ENCODE measurements at places on chromosomes 5 and 9. TPM values are rescaled to one million over a fixed set of nuclear protein-coding genes. Genes with fewer than 3 reads are reported as not detected.

GRCh38 chr5:103120607-103121200, 603 bp downstream of the PPIP5K2 start:
- peak overlapping the region; percentile 99 for H3K27ac ChIP-seq
- peak; percentile 21 for DNase-seq
- H3K27me3 ChIP-seq, result no peaks in the 10 kb centered on the region
- peaks cover 43% of the 10 kb centered on the region for H3K4me1 ChIP-seq
- peak overlapping the region; percentile 88 for H3K4me3 ChIP-seq
- H3K36me3 ChIP-seq, result peaks cover 6% of the 10 kb centered on the region

GRCh38 chr5:142531977-142532780, 153.7 kb downstream of the FGF1 start:
- H3K4me1 ChIP-seq, result peaks cover 16% of the 10 kb centered on the region
- DNase-seq, result no peak
- H3K27me3 ChIP-seq, result no peaks in the 10 kb centered on the region
- H3K4me3 ChIP-seq, result no peak overlapping the region
- H3K36me3 ChIP-seq, result no peaks in the 10 kb centered on the region
- no peak overlapping the region for H3K27ac ChIP-seq

DNA sequence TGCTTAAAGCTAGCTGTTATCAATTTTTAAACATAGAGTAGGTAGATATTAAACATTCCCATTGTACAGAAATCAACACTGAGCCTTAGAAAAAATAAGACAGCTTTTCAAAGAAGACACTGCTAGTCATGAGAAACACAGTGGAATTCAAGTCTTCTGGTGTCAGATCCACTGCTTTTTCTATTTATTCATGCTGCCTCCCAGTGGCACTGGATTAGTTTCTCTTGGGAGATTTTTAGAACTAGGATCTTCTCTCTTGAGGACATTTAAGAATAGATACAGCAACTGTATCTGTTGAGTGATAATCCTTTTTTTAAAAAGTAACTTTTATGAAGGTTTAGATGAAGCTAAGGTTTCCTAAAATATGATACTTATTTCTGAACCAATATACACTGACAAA, 1635.4 kb upstream of the C9orf72 start:
- no peak for DNase-seq
- H3K27ac ChIP-seq, result no peak overlapping the region
- H3K27me3 ChIP-seq, result peaks cover 24% of the 10 kb centered on the region
- no peak overlapping the region for H3K4me3 ChIP-seq

GRCh38 chr5:96868603-96869371, 7.5 kb upstream of the ERAP2 start:
- H3K36me3 ChIP-seq, result no peaks in the 10 kb centered on the region
- H3K27me3 ChIP-seq, result no peaks in the 10 kb centered on the region
- no peak overlapping the region for H3K4me3 ChIP-seq
- H3K27ac ChIP-seq, result no peak overlapping the region
- DNase-seq, result no peak
- H3K4me1 ChIP-seq, result peaks cover 50% of the 10 kb centered on the region

DNA sequence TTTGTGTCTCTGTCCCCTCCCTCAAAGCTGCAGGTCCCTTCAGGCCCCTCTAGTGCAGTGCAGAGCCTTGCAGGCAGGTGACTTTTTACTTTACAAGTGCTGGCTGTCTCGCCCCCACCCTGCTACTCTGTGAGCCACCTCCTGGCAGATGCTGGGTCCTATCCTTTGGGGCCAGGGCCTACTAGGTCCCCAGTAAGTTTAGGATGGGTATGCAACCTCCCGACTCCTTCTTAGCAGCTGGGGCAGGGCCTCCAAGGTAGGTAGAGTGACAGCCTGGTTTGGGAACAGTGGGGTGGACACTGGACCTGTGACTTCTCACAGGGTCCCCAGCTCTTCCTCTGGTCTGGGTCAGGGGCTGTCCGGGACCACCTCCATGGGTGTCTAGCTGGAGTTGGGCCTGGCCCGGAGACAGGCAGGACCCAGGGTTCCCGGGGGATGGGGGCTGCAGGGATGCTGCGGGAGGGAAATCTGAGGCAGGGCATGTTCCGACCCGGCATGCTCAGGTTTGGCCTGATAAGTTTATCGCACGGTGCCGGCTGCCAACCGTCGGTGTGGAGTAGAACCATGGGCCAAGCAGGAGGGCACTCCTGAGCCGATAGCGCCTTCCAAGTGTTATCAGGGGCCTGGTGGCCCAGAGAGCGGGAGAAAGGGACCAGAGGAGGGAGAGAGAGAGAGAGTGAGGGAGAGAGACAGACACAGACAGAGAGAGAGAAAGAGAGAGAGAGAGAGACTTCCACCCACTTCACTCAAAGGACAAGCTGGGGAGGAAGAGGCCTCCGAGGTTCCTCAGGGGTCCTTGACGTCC, 20.5 kb downstream of the GFI1B start:
- peaks cover 4% of the 10 kb centered on the region for H3K4me1 ChIP-seq
- H3K27ac ChIP-seq, result no peak overlapping the region
- H3K36me3 ChIP-seq, result no peaks in the 10 kb centered on the region
- H3K4me3 ChIP-seq, result no peak overlapping the region
- peaks cover 47% of the 10 kb centered on the region for H3K27me3 ChIP-seq

- no peak for DNase-seq
- no peaks in the 10 kb centered on the region for H3K4me1 ChIP-seq
- peaks cover 90% of the 10 kb centered on the region for H3K36me3 ChIP-seq
- no peak overlapping the region for H3K27ac ChIP-seq
- no peaks in the 10 kb centered on the region for H3K27me3 ChIP-seq
Measured at GRCh38 chr9:35060548-35061207, 11.7 kb downstream of the VCP start.

- DNase-seq, result no peak
- peaks cover 44% of the 10 kb centered on the region for H3K4me1 ChIP-seq
- H3K27ac ChIP-seq, result no peak overlapping the region
- no peaks in the 10 kb centered on the region for H3K27me3 ChIP-seq
- H3K36me3 ChIP-seq, result peaks cover 2% of the 10 kb centered on the region
- no peak overlapping the region for H3K4me3 ChIP-seq
Measured at GRCh38 chr9:77952635-77953328, 78.8 kb downstream of the GNAQ start.

GRCh38 chr9:125687163-125687863, 19.7 kb downstream of the MAPKAP1 start:
- H3K4me1 ChIP-seq, result peaks cover 17% of the 10 kb centered on the region
- H3K36me3 ChIP-seq, result peaks cover 7% of the 10 kb centered on the region
- DNase-seq, result no peak
- no peaks in the 10 kb centered on the region for H3K27me3 ChIP-seq

The PCDHA9 gene
- not detected for total RNA-seq

DNA sequence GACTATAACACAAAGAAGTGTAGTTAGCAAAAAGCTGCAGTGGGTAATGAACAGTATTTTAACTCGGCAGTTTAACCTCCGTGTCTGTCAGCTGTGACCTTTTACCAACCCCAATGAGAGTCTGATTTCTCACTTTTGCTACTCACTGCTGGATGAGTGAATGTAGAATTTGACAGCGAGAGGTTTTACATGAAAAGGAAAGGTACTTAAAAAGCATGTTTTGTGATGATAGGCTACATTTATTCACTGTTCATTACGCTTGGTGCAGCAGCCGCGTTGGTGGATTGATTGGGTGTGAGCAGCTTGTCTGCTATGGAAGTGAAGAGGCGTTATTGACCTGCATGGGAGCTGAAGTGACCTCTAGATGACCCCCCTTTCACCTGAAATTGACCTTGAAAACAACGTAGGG, 867.7 kb downstream of the NR2F1-AS1 start:
- no peak overlapping the region for H3K4me3 ChIP-seq
- H3K27ac ChIP-seq, result no peak overlapping the region
- no peak for DNase-seq
- no peaks in the 10 kb centered on the region for H3K4me1 ChIP-seq
- H3K36me3 ChIP-seq, result no peaks in the 10 kb centered on the region

DNA sequence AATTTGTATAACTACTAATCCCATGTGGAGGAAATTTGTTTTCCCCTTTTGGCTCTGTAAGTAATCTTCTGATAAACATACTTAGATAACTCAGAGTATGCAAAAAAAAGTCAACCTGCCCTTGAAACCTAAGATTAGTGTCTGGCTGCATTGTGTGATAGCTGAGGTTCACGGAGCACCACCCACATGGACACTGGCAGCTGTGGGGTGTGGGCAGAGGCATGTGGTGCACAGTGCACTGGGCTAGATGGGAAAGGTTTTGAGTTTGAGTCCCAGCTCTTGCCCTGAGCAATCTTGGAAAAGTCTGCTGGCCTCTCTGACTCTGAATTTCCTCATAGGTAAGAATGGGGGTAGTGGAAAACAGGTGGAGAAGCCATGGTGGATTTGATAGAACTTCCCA, 75.1 kb downstream of the PLCXD3 start:
- H3K27ac ChIP-seq, result no peak overlapping the region
- H3K4me1 ChIP-seq, result no peaks in the 10 kb centered on the region
- no peaks in the 10 kb centered on the region for H3K36me3 ChIP-seq
- no peak for DNase-seq
- no peaks in the 10 kb centered on the region for H3K27me3 ChIP-seq
- H3K4me3 ChIP-seq, result no peak overlapping the region
